ENCODE measurements at places on chromosomes 4 and X. TPM values are rescaled to one million over a fixed set of nuclear protein-coding genes. Genes with fewer than 3 reads are reported as not detected.

GRCh38 chr4:100778431-100778830, 260.6 kb upstream of the EMCN start:
- H3K27ac ChIP-seq, result no peak overlapping the region
- H3K4me3 ChIP-seq, result no peak overlapping the region
- H3K4me1 ChIP-seq, result no peaks in the 10 kb centered on the region

GRCh38 chr4:1285790-1286553, 3.7 kb upstream of the MAEA start:
- H3K4me3 ChIP-seq, result no peak overlapping the region
- no peaks in the 10 kb centered on the region for H3K27me3 ChIP-seq
- peaks cover 14% of the 10 kb centered on the region for H3K4me1 ChIP-seq
- H3K27ac ChIP-seq, result no peak overlapping the region
- DNase-seq, result peak; percentile 62
- peaks cover 4% of the 10 kb centered on the region for H3K36me3 ChIP-seq

GRCh38 chr4:184014301-184014700, 109.2 kb downstream of the STOX2 start:
- peaks cover 5% of the 10 kb centered on the region for H3K27me3 ChIP-seq
- no peaks in the 10 kb centered on the region for H3K36me3 ChIP-seq
- H3K4me1 ChIP-seq, result peaks cover 3% of the 10 kb centered on the region

DNA sequence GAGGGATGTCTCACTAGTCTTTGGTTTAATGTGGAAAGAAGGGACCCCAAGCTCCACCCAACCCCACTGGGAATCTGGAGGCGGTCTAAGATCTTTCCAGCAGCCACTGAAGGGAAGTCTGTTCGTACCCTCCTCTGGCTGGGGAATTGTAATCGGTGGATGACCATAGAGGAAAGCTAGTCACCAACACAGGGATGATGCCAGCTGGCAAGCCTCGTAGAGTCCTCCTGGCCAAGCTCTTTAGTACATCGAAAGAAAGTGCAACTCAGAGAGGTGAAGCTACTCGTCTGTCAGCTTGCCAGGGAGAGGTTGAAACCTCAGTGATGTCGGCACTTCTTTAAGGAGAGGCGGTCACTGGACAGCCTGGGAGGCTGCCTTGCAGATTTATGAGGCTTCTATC, 58.7 kb downstream of the MAMLD1 start:
- no peak overlapping the region for H3K4me3 ChIP-seq
- H3K36me3 ChIP-seq, result no peaks in the 10 kb centered on the region
- no peak overlapping the region for H3K27ac ChIP-seq
- no peaks in the 10 kb centered on the region for H3K4me1 ChIP-seq
- no peaks in the 10 kb centered on the region for H3K27me3 ChIP-seq

DNA sequence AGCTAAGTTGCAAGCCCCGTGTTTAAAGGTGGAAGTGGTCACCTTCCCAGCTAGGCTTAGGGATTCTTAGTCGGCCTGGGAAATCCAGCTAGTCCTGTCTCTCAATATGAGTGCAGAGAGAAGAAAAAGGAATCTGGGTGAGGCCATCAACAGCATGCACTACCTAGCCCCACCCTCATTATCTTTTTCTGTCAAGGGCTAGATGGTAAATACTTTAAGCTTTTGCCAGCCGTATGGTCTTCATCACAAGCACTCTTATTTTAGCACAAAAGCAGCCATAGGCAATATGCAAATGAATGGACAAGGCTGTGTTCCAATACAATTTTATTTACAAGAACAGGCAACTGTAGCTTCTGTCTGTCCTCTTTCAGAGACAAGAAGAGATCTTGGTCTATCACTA, 282.9 kb downstream of the ZNF674 start:
- H3K36me3 ChIP-seq, result no peaks in the 10 kb centered on the region
- H3K4me1 ChIP-seq, result peaks cover 4% of the 10 kb centered on the region
- DNase-seq, result no peak
- H3K27ac ChIP-seq, result no peak overlapping the region
- no peak overlapping the region for H3K4me3 ChIP-seq
- no peaks in the 10 kb centered on the region for H3K27me3 ChIP-seq

DNA sequence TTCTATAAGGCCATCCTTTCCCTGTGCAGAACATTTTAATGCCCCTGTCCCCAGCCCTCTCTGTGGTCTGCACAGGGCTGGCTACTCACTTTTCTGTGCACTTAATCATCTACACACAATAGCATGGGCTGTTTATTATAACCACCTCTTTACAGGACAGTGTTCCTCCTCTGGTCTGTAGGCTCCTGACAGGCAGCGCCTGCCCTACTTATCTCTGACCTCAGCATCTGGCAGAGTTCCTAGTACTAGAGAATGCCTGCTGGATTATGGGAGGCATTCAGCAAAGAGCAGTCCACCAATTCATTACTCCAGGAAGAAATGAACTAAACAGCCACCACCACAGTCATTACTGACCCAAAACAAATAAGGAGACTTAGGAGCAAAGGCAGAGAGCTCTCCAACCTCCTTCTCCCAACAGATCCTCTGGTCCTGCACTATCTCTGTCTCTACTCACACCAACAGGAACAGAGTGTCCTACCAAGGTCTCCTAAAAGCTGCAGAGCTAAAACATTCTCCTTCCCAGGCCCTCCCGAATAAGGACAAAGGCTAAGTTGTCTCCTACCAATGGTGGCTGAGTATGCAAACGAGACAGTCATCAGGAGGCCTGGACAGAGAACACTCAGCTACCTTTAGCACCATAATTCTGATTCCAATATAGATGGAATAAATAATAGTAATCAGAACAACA, 279.2 kb downstream of the QDPR start:
- H3K27me3 ChIP-seq, result no peaks in the 10 kb centered on the region
- DNase-seq, result no peak
- no peaks in the 10 kb centered on the region for H3K4me1 ChIP-seq
- H3K36me3 ChIP-seq, result no peaks in the 10 kb centered on the region
- H3K4me3 ChIP-seq, result no peak overlapping the region

The CXCL6 gene
- not detected for total RNA-seq
